ENCODE measurements at places on chromosomes 13 and 19.

DNA sequence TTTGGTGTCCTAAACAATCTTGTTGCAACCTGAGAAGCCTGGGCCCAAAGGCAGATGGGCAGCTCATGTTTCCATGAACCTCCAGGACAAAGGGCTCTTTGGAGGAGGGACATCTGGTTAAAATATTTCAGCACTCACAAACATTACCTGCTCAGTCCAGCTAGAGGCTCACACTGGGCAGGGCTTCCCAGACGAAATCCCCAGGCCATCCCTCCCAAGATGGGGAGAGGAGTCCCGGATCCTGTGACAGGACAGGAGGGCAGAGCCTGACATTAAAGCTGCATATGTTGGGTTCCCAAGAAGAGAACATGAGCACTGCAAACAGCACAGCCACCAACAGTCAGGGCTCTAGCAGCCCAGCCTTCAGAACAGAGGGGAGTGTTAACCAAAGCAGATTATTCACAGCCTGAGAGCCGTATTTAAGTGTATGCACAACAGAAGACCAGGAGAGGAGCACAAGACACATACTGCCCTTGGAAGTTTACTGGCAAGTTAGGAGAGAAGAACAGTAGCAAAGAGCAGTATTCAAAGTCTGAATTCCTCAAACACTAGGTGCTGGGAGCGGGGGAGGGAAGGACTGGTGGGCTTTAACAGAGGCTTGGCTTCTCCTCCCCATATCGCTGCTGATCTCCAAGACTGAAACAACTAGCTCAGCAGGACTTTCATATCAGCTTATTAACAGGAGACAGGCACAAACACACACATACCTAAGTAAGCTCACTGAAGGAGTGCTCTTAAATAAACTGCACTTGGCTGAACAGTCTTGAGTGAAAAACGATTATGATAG lies 12.3 kb downstream of the ATP7B start:
- DNase-seq = no peak

DNA sequence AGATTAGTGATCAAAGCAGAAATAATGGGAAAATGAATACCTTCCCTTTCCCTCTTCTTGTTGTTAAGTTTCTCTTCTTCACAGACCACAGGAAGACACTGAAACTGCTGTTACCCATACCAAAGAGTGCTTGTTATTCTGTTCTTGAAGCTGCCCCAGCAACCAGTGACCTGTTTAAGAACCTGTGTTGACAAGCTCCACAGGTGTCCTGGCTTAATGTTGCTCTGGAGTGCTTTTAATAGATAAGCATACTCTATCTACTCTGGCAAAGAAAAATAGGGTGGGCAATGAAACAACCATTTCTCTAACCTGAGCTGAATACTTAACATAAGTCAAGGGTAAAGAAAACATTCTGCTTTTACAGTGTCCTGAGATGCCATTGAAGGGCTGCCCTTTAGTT lies 506.7 kb upstream of the GPC6 start:
- DNase-seq = no peak

- DNase-seq = no peak
Observed at GRCh38 chr19:46921071-46921470, 60.3 kb downstream of the ARHGAP35 start.

DNA sequence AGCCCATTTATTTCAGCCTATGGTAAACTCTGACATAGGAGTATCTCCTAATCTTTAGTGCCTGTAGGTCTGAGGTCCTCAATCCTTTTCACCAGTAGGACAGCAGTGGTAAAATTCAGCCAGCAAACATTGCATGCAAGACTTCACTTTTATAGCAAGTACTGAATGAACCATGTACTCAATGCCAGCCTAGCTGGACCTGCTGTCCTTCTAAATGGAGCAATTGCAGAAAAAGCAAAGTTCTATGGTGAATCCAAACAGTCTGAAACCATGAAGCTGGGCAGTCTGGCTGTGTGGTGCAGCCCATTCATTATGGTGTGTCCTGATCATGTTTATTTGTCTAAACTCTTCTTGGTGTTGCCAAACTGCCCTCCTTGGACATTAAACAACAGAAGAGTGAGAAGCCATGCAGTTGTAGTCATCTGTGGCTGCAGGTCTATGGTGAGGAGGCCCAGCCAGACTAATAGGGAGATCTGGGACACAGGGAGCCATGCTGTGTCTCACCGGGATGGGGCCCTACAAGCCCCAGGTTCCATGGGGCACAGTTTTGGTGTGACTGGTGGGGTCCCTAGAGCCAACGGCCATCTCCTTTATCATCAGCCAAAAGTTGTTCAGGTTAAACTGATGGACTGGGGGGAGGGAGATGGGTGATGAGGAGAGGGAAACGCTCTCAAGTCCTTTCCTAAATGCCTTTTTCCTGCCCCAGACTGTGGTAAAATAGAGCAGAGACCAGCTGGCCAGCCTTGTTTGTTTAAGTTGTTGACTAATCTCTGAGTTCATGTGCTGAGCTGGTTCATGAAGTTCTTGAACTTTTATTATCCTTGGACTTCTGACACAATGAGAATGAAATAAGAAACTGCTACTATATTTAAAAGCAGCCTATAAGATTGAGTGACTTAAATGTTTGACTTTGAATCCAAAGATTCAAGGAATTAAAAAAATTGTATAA lies 20.6 kb upstream of the TNFSF11 start:
- no peak for DNase-seq

- no peak for DNase-seq
Observed at GRCh38 chr19:19510432-19510831, 4.9 kb downstream of the TSSK6 start.

- peak; percentile 61 for DNase-seq
Observed at GRCh38 chr19:19262190-19263057, 10.7 kb downstream of the TM6SF2 start.

DNA sequence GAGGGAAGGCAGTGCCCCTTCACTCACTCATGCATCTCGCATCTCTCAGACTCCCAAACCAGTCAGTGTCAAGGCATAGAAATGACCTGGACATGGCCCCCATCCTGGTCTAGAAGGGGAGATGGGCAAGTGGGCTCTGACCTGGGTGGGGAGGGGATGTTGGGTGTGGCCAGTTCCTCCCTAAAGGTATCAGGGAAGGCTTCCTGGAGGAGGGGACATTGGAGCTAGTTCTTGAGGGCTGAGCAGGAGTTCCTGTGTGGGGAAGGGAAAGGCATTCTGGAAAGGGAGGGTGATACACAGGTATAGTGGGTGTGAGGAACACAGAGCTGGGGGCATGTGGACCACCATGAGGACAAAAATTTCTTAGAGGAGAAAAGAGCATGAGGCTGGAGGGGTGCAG lies 4.0 kb downstream of the IL4I1 start:
- no peak for DNase-seq

GRCh38 chr13:73451221-73452029 lies 392.6 kb downstream of the KLF5 start:
- no peak for DNase-seq

DNA sequence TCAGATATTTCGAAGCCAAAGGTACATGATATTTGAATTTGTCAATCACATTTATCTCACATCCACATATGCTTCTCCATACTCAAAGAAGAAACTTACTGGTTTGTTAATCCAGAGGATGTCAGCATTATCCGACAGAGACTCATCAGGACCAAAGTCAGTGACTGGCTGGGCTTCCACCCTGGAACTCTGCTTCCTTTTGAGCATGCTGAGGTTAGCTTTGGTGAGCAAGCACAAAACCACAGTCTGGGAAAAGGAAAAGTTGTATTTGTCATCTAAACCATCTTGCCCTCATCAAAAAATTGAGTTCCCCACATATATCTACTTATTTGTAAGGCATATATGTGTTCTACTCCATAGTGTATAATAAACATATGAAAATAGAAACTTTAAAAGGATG lies 17.4 kb downstream of the NALCN start:
- DNase-seq = no peak

GRCh38 chr13:48144413-48145035 lies 49.6 kb upstream of the MED4 start:
- DNase-seq = no peak

DNA sequence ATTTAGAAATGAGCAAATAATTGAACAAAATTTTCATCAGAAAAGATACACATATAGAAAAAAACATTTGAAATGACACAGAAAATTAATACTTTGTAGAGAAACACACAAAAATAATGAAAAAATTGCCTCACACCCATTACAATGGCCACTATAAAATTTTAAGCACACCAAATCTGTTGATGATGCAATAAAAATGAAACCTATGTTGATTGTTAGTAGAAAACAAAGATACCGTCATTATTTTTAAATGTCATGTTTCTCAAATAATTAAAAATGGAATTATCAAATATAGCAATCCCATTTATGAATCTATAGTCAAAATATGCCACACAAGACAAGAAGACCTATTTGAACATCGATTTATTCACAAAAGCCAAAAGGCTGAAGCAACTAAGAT lies 90.5 kb downstream of the ZNF708 start:
- no peak for DNase-seq

DNA sequence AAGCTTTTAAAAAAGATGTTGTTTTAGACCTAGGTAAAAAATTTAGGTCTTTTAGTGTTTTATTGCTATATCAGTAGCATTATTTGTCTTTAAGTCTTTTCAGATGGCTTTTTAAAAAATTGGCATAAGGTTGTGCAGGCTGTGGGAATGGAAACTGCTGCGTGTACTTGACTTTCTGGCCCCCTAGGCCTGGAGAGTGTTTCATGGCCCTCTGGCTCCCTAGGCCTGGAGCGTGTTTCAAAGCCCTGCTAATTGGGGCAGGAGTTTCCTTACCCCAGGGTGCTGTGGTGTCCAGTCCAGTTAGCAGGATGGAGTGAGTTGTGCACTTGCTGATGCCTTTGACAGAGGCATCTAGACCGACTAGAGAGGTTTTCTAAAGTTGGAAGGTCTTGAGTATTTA lies 23.8 kb downstream of the PRAM1 start:
- DNase-seq = no peak

DNA sequence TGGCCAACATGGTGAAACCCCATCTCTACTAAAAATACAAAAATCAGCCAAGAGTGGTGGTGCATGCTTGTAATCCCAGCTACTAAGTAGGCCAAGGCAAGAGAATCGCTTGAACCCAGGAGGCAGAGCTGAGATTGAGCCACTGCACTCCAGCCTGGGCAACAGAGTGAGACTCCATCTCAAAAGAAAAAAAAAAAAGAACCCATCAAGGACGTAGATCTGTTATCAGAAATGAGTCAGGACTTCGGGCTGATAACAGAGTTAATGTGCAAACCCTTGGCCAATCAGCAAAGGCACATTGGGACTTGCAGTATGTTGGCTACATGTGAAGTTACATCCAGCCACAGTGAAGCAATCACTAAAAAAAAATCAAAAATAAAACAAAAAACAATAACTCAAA lies 4.8 kb upstream of the LGALS7B start:
- DNase-seq = no peak

DNA sequence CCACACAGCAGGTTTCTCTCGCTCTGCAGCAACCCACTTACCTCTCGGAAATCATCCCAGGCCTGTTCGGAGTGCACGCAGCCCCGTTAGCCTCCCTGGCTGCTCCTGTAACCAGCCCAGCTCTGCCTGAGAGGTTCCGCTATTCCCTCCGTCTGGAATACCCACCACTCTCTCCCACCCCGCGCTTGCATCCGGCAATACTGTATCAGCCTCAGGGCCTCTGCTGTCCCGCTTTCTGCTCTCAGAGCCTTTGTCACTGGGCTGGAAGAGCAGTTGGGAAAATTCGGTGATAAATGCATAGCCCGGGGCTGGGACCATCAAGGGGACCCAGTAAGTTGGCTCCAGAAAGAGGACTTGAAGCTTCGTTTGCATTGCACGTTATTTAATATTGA lies 759 bp upstream of the TLE6 start:
- peak; percentile 55 for DNase-seq

DNA sequence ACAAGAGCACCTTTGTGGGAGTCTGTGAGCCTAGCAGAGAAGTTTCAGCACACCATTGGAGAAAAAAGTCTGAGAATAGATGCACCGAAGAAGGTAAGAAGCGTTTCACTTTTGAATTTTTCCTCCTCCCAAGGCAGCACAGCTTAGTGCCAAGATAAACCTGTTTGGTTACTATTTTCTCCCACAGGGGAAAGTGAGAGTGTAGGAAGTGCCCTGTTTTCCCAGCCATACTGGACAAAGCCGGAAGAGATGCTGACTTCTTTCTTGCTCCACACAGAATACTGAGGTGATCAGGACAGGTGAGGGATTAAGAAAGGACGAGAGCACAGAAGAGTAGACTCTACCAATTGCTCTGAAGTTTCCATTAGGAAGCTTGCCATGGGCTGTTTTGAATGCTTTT lies 1011.0 kb upstream of the MIR17HG start:
- no peak for DNase-seq

GRCh38 chr13:25783601-25784024 lies 268.2 kb downstream of the SHISA2 start:
- no peak for DNase-seq

DNA sequence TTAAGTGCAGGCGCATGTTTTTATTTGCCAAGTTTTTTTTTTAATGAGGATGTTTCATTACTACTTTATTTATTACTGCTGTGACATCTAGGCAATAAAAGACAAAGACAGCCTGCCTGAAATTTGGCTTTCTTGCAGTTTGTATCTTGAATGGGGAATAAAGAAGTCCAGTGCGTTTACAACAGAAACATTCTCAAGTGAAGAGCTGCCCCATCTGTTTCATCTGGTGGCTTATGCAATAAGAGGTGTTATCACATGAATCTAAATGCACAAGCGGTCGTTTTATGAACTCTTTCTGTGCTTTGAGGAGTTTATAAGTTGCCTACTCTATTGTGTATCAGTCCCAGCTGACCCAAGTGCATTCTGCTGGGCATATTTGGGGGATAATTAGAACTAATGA lies 12.6 kb upstream of the MAB21L1 start:
- DNase-seq = no peak

GRCh38 chr13:39580881-39581575 lies 22.0 kb downstream of the LHFPL6 start:
- no peak for DNase-seq

DNA sequence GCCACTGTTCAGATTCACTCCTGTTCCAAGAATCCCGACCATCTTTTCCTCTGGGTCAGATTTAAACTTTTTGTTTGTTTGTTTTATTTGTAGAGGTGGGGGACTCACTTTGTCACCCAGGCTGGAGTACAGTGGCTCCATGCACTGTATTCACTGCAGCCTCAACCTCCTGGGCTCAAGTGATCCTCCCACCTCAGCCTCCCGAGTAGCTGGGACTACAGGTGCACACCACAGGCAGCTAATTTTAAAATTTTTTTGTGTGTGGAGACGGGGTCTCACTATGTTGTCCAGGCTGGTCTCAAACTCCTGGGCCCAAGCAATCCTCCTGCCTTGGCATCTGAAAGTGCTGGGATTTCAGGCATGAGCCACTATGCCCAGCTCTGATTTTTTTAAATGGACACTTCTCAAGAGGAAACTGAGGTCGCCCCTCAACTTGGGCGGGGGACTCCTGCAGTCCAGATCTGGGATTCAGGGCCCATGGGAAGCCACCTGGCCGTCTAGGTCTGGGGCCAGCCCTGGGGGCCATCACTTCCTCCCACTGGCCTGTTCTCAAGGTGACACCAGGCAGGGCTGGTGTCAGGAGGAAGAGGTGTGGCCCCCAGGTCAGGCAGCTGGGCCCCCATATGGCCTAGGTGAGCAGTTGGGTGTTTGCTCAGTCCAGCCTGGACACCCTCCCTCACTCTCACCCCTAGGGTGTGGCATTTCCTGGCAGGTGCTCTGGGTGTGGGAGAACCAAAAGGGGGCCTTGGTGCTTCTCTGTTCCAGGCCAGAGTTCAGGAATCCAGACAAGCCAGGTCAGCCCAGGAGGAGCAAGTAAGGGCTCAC lies 1.3 kb downstream of the B3GNT3 start:
- DNase-seq = no peak

GRCh38 chr19:31955061-31955460 lies 390.3 kb upstream of the ZNF507 start:
- DNase-seq = no peak
